CD8-positive, alpha-beta T cell (primary cell): ENCODE measurements at places on chromosomes 2 and 18. TPM values are rescaled to one million over a fixed set of nuclear protein-coding genes. Genes with fewer than 3 reads are reported as not detected.

COLEC12 gene
- total RNA-seq: not detected

CETN1 gene
- total RNA-seq: not detected

DNA sequence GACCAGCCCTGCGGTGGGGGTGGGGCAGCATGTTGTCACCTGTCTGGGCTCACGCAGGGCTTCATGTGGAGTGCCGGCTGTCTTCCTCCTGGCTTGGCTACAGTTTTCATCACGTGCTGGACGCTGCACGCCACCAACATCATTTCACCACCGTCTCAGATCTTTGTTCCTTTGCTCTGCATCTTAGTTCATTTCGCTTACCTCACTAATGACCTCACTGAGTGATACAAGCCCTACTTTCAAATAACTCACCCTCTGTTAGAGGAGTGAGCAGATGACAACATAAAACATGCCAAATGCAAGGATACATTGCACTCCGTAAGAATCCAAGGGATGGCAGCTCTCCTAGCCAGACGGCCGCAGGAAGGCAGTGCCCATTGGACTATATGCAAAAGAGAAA lies 527.5 kb downstream of the GALR1 start:
- no peak for DNase-seq

PTGR3 gene
- 6.3 TPM for total RNA-seq

GRCh38 chr2:217371781-217372213 lies 511.9 kb upstream of the TNP1 start:
- DNase-seq: no peak

- no peak for DNase-seq
Measured at GRCh38 chr2:121333834-121334558, 49.0 kb upstream of the TFCP2L1 start.

LHCGR gene
- not detected for total RNA-seq

SLC19A3 gene
- total RNA-seq: not detected

GRCh38 chr2:235551965-235552364 lies 58.1 kb downstream of the AGAP1 start:
- DNase-seq: no peak

GRCh38 chr2:10238396-10238795 lies 64.3 kb upstream of the HPCAL1 start:
- DNase-seq: no peak

STON1 gene
- 1.4 TPM for total RNA-seq

DNA sequence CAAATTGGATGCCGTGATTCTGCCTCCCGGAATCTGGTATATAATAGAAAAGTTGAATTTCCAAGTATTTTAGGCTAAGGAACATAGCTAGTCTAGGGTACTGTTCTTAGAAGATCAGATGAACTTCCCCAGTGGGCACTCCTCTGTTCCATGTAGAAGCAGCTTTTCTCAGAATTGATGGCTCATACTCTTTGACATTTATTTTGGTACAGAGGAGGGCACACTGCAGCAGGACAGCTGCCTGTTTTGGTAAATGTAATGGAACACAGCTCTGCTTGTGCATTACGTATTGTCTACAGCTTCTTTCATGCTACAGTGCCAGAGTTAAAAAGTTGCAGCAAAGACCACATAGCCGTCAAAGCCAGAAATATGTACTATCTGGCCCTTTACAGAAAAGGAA lies 10.8 kb downstream of the YPEL5 start:
- no peak for DNase-seq

DNA sequence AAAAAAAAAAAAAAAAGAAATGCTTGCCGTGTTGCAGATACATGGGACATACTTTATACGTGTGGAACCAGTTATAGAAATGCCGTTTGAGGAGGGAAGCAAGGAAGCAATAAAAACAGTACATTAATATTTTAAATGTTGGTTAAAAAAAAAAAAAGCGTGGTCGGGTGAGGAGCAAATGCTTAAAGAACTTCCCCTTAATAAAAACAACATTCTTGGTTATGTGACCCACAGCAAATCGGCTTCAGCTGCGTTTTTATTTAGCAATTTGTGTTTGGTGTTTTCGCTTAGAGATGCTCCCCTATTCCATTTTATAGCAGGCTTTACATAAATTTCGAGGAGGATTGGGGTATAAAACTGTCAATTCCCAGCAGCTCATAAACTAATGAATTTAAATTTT lies 223.6 kb downstream of the LRRTM1 start:
- no peak for DNase-seq

DNA sequence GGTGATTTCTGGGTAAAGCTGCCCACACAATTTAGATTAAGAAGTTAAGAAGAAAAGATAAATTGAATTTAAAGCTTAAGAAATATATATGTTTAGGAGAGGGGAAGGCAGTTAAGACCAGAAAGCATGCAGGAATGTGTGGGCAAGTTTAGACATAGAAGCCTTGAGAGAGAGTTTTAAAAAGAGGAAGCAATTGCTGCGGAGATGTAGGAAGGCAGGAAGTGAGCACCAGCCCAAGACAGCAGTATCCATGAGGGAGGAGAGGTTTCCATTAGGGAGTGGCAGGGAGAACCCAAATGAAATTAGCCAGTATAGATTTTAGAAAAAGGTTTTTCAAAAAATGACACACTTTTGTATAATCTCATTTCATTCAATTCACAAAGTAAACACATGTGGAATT lies 24.3 kb downstream of the DSC2 start:
- DNase-seq: no peak

- no peak for DNase-seq
Measured at GRCh38 chr18:38923126-38923525, 1357.5 kb upstream of the CELF4 start.

NMUR1 gene
- total RNA-seq: 0.27 TPM

DNA sequence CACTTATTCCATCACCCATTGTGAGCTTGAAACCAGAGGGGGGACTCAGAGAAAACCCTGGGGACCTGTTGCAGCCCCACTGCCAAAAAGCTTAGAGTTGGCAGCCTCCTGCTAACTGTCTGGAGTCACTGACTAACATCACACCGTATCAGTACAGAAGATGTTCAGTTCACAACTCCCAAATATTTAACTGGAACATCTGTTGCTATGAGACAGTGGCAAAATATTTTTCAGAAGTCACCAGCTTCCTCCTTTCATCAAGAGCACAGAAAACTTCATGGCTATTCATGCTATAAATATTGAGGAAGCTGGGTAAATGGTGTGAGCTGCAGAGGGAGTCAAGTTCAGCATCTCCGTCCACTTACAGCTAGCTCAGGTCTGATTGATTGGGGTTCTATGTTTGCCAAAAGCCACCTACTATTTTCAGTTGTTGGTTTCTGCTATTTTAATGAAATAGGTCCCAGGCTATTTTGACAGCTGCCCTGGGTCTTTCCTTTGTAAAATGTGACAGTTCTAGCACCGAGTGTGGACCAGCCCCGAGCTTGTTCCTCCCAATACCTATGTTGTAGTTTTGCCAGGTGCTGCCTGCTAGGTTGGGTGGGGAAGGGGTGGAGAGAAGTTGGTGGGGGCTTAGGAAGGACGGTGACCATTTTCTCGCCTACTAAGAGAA lies 9.8 kb downstream of the TUBB6 start:
- DNase-seq: no peak

B4GALT6 gene
- total RNA-seq: not detected

- DNase-seq: no peak
Measured at GRCh38 chr18:5302606-5303005, 7.1 kb upstream of the ZBTB14 start.

GRCh38 chr2:233084488-233084887 lies 24.3 kb downstream of the INPP5D start:
- peak; percentile 58 for DNase-seq

GRCh38 chr2:86015006-86015405 lies 90.7 kb downstream of the POLR1A start:
- no peak for DNase-seq
